ENCODE measurements at places on chromosomes 6 and 20.
A peak's percentile ranks its signal among the peaks of the same experiment; 100 is the strongest.

GRCh38 chr6:78324213-78324612 lies 543.1 kb upstream of the IRAK1BP1 start:
- DNase-seq: no peak

- no peak for DNase-seq
Observed at GRCh38 chr6:159919011-159919511, 28.3 kb downstream of the MAS1 start.

GRCh38 chr6:8075185-8075584 lies 11.0 kb upstream of the BLOC1S5 start:
- DNase-seq: no peak

- DNase-seq: peak; percentile 77
Observed at GRCh38 chr20:45341939-45342854, 6.0 kb downstream of the SDC4 start.

- no peak for DNase-seq
Observed at GRCh38 chr20:43761386-43762340, 34.9 kb upstream of the GTSF1L start.

- DNase-seq: no peak
Observed at GRCh38 chr6:163319609-163320366, 94.7 kb upstream of the QKI start.

DNA sequence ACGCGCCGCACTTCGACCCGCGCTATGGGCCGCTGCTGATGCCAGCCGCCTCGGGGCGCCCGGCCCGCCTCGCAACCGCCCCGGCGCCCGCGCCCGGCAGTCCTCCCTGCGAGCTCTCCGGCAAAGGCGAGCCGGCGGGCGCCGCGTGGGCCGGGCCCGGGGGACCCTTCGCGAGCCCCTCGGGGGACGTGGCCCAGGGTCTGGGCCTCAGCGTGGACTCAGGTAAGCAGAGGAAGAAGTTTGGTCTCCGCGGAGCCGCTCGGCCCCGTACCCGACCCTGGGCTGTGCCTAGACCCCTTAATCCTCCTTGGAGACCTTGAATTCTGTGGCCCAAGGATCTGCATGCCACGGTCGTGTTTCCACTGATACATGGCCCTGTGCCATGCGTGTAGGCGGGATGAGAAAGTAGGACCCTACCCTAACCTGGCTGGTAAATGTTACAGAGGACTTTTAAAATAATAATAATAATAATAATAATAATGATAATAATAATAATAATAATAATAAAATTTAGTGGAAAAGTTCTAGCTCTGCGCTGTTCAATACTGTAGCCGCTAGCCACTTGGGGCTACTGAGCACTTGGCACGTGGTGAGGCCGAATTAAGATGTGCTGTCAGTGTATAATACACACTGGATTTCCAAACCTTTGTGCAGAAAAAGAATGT lies 5.6 kb downstream of the VGLL2 start:
- DNase-seq: no peak

- no peak for DNase-seq
Observed at GRCh38 chr20:14385176-14385740, 47.8 kb upstream of the FLRT3 start.

DNA sequence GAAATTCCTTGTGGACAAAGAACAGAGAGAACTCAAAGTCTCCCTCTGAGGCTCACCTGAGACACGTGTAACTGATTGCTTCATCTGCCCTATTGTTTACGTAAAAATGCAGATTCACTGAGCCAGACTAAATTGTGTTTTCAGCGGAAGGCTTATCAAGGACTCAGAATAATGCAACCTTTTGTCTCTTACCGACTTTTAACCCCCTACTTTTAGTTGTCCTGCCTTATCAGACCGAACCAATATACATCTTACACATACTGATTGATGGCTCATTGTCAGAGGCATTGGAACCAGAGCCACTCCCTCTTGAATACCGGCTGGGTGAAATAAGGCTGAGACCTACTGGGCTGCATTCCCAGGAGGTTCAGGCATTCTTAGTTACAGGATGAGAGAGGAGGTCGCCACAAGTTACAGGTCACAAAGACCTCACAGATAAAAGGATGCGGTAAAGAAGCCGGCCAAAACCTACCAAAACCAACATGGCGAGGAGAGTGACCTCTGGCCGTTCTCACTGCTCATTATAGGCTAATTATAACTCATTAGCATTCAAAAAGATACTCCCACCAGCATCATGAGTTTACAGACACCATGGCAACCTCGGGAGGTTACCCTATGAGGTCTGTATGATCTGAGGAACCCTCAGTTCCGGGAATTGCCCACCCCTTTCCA lies 95.5 kb upstream of the ZNF184 start:
- DNase-seq: no peak

- DNase-seq: no peak
Observed at GRCh38 chr6:17714879-17715851, 8.4 kb upstream of the NUP153 start.

GRCh38 chr20:33902011-33902410 lies 90.9 kb downstream of the CHMP4B start:
- DNase-seq: no peak

DNA sequence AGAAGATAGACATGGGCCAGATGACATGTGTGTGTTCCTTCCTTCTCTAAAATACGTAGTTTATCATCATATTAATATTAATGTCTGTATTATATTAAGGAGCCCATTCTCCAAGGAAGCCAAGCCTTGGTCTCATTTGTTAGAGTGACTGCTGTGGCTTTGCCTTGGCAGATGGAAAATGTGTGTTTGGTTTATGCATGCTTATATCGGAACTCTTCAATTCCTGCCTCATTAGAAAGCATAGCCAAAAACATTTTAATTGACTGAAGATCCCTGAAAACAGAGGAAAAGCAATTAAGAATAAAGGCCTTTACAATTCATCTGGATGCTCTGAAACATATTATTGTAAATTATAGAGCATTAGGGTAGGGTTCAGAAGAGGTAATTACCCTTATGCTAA lies 106.4 kb downstream of the COL9A1 start:
- no peak for DNase-seq

- DNase-seq: no peak
Observed at GRCh38 chr6:139857143-139857542, 482.7 kb upstream of the CITED2 start.

- DNase-seq: no peak
Observed at GRCh38 chr6:100719883-100720682, 161.0 kb downstream of the ASCC3 start.

DNA sequence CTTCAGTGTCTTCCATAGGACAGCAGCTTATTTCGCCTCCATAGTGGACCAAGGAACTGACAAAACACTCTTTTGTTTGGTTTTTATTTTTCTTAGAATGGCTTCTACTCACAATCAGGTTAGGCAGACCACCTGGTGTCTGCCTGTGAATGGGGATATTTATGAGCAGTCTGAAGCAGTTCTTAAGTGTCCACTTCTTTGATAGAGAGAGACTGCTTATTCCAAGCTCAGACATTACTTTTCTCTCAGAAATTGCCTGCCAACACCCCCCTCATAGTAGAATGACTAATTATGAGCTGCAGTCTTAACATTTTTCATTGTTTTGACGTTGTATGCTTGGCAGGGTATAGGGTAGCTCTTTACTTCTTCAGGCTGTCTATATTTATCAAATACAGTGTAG lies 174.7 kb downstream of the ZFAND3 start:
- DNase-seq: no peak

DNA sequence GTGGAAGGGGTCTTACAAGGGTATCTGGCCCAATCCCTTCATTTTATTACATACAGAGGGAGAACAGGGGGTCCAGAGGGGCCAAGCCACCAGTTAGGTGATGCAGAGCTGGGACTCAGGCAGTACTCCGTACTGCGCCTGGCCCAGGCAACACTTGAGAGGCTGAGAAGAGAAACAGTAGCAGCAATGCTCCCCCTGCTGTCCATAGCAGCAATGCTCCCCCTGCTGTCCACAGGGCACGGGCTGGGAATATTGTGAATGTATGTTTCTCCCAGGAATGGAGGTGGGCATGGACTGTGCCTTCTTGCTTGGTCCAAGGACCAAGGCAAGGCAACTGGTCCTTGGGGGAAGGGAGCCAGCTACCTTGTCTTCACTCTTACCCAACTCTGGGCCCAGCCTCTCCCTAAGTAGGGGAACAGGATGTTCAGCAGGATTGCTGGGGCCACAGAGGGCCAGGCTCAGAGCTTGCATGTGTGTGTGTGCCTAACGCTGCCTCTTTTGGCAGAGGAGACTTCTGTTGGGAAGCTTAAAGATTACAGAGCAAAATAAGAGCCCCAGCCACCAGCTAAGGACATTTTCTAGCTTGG lies 14.8 kb upstream of the FAM83C start:
- no peak for DNase-seq

DNA sequence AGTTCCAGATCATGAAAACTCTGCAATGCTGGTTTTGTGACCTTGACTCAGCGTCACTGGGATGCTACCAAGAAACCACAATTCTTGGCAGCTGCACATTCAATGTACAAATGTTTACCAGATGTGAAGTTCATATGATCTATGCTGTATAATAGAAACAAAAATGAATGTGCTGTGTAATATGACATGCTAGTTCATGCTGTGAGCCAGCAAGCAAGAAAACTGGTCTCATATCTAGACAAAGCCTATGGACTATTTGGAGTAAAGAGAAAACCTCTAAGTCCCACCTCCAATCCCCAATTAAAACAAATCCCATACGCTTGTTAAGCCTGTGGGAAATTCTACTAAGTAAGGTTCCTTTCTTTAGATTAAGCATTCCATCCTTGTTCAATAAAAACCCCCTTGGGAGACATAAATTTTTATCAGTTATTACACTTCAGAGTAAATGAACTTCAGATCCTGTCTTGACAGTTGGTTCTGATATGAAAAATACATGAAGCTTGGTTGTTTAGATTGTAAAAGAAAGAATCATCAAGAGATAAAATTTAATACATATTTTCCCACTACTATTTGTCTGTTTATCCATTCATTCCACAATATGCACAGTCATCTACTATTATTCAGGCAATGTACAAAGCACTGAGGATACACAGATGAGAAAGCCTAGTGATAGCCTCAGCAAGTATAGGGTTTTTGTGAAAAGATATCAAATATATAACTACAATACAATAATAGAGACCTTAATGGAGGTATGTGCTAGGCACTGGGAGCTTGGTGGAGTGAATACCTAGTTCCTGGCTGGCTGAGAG lies 20.1 kb downstream of the COL21A1 start:
- peak; percentile 74 for DNase-seq

DNA sequence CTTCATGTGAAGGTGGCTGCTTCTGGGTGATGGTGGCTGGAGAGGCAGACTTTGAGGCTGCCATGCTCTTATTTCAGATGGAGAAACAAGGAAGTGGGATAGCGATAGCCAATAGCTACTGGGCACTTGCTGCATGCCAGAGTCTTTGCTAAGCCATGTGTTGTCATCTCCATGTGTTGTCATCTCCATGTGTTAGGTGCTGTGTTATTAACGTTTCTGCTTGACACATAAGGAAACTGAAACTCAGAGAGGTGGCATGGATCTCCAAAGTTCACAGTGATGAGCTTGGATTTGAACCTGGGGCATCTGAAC lies 16.9 kb downstream of the KIAA1755 start:
- DNase-seq: no peak

- DNase-seq: no peak
Observed at GRCh38 chr20:7505835-7506221, 434.4 kb downstream of the HAO1 start.

DNA sequence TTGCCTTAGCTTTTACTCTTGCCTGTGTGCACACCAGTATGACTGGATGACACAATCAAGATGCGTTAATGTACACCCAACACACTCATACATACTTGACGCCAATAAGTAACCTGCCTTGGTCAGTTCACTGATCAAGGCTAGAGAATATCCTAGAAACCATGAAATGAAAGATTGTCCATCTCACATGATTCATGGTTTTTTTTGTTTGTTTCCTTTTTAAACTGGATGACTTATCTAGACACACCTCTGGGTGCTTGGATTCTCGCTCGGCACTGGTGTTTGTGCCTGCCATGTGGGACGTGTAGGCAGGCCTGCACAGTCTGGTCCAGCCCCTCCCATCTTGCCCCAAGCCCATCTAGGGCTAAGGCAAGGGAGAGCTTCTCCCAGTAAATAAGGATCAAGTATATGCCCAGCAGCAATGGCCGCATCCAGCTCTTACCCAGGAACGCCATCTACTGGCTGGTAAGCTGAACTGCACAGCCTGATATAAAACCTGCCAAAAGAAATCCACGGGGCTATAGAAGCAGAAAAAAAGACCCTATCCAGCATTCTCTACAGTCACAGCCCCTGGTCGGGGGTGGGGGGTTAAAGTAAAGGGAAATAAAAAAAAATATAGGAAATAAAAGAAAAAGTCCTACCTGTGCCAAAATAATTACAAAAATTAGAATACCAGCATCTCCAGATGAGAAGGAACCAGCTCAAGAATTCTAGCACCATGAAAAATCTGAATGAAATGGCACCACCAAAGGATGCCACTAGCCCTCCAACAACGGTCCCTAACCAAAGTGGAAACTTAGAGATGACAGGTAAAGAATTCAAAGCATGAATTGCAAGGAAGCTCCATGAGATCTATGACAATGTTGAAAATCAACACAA lies 73.3 kb downstream of the OTOR start:
- no peak for DNase-seq

DNA sequence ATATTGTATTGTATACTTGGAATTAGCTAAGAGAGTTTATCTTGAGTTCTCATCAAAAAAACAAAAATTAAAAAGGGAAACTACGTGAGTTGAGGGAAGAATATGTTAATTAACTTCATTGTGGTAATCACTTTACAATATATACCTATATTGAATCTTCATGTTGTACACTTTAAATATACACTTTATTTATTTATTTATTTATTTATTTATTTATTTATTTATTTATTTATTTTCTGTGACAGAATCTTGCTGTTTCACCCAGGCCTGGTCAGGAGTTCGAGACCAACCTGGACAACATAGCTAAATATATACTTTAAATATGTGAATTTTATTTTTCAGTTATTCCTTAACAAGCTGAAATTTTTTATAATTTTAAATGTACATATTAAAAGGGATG lies 74.1 kb downstream of the VIP start:
- no peak for DNase-seq

DNA sequence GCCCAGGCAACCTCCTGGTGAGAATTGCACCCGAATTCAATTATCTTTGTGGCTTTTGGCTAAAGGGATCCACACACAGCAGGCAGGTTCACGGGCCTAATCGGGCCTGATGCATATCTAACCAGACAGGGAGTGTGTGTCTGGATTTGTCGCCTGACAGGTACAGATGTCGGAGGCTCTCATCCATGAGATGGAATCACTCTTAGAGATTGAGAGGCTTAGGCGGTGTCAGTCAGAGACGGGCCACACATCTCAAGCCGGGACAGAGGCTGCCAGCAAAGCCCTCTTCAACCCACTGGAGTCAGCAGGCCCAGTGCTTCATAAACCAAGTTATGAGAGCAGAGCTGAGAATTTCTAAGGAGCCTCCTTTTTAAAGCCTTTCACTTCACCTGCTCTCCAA lies 247.0 kb downstream of the LRFN2 start:
- DNase-seq: no peak

GRCh38 chr6:4588581-4588980 lies 187.6 kb upstream of the CDYL start:
- DNase-seq: no peak

- DNase-seq: no peak
Observed at GRCh38 chr6:142118925-142119324, 13.8 kb upstream of the GJE1 start.

DNA sequence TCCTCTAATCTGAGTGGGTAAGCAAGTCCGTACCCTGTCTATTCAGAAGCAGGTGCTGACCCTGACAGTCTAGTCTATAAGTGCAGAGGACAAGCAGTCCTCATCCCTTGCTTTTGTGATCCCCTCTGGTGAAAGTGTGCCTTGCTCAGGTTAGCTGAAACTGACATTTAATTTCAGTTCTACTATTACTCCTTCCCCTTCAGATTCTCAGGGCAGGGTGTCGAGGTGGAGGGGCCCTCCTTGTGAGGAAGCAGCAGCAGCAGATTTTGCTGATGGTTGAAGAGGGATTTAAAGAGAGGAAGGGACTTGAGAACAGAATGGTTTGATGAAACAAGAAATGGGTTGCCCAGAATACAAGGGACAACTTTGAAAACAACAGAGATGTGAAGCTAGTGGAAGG lies 309.3 kb downstream of the CLIC5 start:
- DNase-seq: no peak

Data from left hindlimb (tissue), 1 donor.